ENCODE measurements at places on chromosomes 13 and 19. TPM values are rescaled to one million over a fixed set of nuclear protein-coding genes. Genes with fewer than 3 reads are reported as not detected.

DNA sequence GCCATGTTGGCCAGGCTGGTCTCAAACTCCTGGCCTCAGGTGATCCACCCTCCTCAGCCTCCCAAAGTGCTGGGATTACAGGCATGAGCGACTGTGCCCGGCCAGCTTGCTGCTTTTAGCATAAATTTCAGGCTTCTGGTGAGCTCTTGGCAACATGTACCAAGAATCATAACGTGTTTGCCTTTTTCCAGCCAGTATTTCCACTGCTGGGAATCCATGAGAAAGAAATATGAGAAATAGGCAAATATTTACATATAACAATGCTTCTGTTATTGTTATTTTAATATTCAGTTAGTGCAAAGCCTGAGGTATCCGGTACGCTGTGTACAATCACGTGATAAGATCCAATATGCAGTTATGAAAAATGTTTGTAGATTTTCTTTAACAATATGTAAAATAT is 29.2 kb upstream of the CERS4 start:
- H3K27me3 ChIP-seq: no peaks in the 10 kb centered on the region
- DNase-seq: no peak
- no peak overlapping the region for H3K27ac ChIP-seq
- no peaks in the 10 kb centered on the region for H3K36me3 ChIP-seq
- no peak overlapping the region for H3K4me3 ChIP-seq

DNA sequence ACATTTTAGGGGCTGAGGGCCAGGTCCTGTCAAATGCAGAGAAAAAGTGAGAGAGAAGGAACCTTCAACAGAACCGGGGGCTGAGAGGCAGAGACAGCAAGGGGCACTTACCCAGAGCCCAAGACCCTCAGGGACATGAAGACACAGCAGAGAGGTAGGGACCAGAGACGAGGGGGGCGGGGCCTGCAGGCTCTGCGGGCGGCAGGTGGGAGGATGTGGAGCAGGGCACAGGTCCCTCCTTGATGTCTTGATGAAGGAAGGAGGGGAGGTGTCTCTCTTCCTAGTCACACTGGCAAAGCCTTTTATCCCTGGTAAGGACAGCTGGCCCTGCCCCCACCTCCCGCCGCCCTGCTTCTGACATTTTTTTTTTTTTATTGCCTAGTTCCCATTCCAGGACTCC is at the start of gene KLK14:
TSS of gene KLK14 (minus strand) at position 277 of the 400 bp plus-strand sequence. CDS start at position 4, 273 bp downstream.
- H3K27me3 ChIP-seq: peaks cover 3% of the 10 kb centered on the region
- H3K27ac ChIP-seq: no peak within 1 kb of the TSS

DNA sequence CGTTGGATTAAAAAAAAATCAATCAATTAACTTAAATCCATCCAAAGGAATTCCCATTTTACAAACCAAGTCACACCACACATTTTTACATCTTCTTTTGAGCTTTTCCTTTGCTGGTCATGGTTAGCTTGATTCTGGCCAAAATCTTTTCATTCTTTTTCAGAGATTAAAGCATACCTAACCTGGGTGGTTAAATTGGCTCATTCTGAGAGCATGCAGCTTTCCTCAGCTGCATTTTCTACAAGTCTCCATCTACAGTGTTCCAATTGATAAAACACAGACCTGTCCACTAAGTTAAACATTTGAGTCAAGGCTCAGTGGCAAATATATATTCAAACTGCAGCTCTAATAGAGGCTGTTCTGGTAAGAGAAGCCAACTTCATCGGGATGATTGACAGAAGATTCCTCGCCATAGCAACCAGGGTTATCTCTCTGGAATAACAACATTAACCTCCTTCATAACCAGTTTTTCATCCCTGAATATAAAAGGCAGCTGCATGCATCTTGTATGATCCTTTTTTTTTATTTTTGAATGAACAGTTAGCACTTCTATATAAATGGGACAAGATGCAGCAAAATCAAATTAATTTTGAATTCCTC is 106.2 kb downstream of the DNAJC15 start:
- H3K4me1 ChIP-seq: peaks cover 12% of the 10 kb centered on the region
- H3K27me3 ChIP-seq: no peaks in the 10 kb centered on the region
- H3K36me3 ChIP-seq: no peaks in the 10 kb centered on the region
- H3K4me3 ChIP-seq: no peak overlapping the region
- no peak for DNase-seq

DNA sequence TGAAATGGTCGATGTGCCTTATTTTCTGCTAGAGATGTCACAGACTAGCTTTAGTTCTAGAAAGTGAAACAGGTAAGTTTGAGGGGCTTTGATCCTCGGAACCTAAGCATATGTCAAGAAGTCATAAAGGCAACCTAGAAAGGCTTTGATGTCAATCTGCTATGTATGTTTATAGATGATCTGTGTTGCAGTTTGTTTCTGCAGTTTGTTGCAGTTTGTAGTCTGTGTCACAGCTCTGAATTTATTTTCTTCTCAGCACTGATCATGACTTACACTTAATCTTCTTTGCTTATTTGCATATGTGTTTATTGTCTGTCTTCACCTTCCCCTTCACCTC is 5.9 kb downstream of the LSM14A start:
- H3K27me3 ChIP-seq: no peaks in the 10 kb centered on the region
- H3K4me3 ChIP-seq: peak overlapping the region; percentile 20
- peaks cover 82% of the 10 kb centered on the region for H3K4me1 ChIP-seq
- peaks cover 32% of the 10 kb centered on the region for H3K36me3 ChIP-seq

The CCDC9 gene
- 43.6 TPM for total RNA-seq
